ENCODE measurements at places on chromosomes 1 and 21. TPM values are rescaled to one million over a fixed set of nuclear protein-coding genes. Genes with fewer than 3 reads are reported as not detected.

GRCh38 chr1:24868016-24868875 lies 61.8 kb downstream of the RUNX3 start:
- no peak for DNase-seq

GRCh38 chr1:168454211-168454815 lies 89.5 kb downstream of the XCL2 start:
- DNase-seq: no peak

Gene GBP2
- 40.8 TPM for total RNA-seq

DNA sequence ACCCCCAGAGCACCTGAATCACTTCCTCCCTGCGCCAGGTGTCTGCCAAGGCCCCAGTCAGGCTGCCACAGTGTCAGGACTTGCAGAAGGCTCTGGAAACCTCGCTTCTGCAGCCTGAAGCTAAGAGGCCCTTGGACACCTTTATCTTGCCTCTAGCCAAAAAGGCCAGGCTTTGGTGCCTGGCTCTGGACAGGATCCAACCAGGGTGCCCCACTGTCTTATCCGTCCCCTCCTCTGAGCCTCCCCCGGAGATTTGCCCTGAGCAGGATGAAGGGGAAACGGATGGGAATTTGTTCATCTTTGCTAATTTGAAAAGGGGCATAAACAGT lies 12.8 kb upstream of the CLSTN1 start:
- peak; percentile 27 for DNase-seq

GRCh38 chr21:31406510-31406909 lies 62.4 kb upstream of the TIAM1 start:
- DNase-seq: no peak

Gene HRNR
- total RNA-seq: not detected

GRCh38 chr1:53588053-53588779 lies 129.0 kb downstream of the DMRTB1 start:
- peak; percentile 20 for DNase-seq

- DNase-seq: no peak
Observed at GRCh38 chr1:61955261-61955660, 213.0 kb downstream of the PATJ start.

DNA sequence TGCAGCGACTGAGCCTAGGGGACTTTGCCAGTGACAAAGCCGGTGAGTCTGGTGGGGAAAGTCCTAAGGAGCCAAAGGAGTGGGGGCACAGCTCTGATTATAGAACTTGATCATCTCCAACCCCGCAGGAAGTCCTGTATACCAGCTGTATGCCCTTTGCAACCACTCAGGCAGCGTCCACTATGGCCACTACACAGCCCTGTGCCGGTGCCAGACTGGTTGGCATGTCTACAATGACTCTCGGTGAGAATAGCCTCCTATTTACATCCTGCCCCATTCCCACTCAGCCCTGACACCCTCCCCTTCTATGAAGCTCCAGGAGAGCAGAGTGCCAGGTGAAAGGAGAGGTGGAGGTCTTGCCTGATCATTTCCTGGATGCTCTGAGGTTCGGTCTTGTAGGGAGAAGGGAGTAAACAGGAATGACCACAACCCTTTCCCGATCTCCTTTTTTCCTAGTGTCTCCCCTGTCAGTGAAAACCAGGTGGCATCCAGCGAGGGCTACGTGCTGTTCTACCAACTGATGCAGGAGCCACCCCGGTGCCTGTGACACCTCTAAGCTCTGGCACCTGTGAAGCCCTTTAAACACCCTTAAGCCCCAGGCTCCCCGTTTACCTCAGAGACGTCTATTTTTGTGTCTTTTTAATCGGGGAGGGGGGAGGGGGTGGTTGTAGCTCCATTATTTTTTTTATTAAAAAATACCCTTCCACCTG lies 1.2 kb upstream of the PPOX start:
- peak; percentile 53 for DNase-seq

Data from upper lobe of right lung (tissue), 1 donor.